Testis (tissue), 5 donors: ENCODE measurements at places on chromosomes 13 and 19. TPM values are rescaled to one million over a fixed set of nuclear protein-coding genes. Genes with fewer than 3 reads are reported as not detected.

Gene ZNF439
- 20.1 TPM for total RNA-seq

Gene OR7D2
- 0.79 TPM for total RNA-seq

Gene CEACAM16
- total RNA-seq: 0.50 TPM

Gene PLA2G4C
- 28.0 TPM for total RNA-seq

Gene ZNF888
- 2.3 TPM for total RNA-seq

Gene LYPD5
- total RNA-seq: 14.7 TPM

Gene PBX4
- total RNA-seq: 28.3 TPM

Gene USF2
- 105 TPM for total RNA-seq

Gene CD22
- 15.0 TPM for total RNA-seq
